ENCODE measurements at places on chromosomes 12 and 14.

DNA sequence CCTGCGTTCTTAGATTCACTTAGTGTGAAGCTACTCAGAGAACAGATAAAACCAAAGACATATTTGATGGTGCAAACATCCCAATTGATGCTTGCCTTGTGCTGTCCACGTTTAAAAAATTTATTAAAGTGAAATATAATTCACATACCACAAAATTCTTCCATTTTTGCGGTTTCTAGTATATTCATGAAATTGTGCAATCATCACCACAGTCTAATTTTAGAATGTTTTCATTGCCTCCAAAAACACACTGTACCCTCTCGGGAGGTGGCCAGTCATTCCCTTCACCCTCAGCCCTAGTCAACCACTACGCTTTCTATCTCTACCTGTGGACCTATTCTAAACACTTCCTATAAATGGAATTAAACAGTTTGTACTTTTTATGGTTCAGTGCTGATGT is 1109.2 kb downstream of the FLRT2 start:
- DNase-seq = no peak

DNA sequence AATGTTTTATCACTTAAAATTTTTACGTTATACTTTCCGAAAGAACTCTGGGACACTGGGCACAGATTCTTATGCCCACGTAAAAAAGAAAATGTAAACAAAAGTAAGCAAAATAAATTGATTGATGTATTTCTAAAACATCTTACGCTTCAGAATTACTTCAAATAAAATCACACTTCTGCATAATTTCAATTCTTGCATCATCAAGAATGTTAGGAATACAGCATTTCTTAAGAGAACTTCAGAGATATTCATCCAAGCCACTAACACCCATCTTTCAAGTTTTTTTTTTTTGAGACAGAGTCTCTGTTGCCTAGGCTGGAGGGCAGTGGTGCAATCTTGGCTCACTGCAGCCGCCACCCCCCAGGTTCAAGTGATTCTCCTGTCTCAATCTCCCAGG is 180.6 kb downstream of the MED13L start:
- no peak for DNase-seq

GRCh38 chr12:38890102-38890855 is 15.1 kb downstream of the CPNE8 start:
- DNase-seq = no peak

- no peak for DNase-seq
Measured at GRCh38 chr14:91376547-91377477, 40.8 kb downstream of the CCDC88C start.

- no peak for DNase-seq
Measured at GRCh38 chr14:25861406-25861805, 736.4 kb downstream of the NOVA1 start.

DNA sequence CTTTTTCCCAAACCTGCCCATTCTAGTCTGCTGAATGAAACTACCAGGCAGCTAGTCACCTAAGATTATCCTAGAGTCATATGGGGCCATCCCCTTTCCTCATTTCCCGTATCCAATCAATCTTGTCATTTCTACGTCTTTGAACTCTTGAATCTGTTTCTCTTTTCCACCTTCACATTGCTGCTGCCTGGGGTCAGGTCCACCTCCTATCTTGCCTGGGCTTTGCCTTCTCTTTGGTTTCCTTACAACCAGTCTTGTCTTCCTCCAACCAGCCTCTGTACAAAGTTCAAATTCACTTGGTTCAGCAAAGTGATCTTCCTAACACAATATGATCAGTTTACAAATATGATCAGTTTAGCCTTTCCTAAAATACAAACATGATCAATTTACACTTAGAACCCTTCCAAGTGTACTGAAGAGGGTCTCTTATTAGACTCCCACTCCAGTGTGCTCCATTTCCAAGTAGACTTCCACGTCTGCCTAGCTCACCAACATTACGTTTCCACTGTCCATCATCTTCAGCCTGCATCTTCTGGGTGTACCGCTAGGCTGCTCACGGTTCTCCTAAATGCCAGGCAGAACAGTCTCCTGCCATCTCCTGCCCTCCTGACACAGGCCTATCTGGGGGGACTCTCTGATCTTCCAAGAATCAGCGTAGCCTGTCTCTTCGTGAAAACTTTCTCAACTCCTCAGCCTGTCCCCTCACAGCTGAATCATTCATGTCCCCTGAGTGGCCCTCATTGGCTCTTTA is 4.1 kb upstream of the ACVR1B start:
- no peak for DNase-seq

DNA sequence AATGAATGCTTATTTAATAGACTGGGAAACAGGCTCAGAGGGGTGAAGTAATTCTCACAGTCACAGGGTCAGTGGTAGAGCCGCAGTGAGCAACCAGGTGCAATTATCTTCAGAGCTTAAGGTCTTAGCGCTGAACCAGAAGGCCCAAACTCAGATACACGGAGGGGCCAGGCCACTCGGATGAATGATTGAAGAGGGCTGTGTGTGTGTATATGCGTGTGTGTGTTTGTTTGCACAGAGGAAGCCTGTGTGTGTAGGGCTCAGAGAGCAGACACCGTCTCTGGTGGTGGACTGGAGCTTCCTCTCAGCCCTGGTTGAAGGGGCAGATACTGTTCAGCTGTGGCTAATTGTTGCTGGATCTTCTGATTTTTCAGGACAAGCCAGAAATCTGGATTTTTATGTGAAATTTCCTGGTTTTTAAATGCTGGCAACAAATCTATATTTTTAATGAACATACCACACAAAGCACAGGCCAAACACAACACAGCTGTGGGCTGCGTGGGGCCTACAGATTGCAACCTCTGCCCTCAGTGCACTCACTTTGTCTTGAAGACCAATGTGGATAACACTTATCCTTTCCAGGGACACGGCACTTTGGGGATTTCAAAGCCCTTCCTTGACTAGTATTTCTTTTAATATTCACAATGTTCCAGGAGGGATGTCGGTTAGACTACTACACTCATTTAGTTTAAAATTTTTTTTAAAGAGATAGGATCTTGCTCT is 94.5 kb upstream of the NRXN3 start:
- DNase-seq = peak; percentile 67

- no peak for DNase-seq
Measured at GRCh38 chr12:66903782-66904396, 225.0 kb upstream of the GRIP1 start.

DNA sequence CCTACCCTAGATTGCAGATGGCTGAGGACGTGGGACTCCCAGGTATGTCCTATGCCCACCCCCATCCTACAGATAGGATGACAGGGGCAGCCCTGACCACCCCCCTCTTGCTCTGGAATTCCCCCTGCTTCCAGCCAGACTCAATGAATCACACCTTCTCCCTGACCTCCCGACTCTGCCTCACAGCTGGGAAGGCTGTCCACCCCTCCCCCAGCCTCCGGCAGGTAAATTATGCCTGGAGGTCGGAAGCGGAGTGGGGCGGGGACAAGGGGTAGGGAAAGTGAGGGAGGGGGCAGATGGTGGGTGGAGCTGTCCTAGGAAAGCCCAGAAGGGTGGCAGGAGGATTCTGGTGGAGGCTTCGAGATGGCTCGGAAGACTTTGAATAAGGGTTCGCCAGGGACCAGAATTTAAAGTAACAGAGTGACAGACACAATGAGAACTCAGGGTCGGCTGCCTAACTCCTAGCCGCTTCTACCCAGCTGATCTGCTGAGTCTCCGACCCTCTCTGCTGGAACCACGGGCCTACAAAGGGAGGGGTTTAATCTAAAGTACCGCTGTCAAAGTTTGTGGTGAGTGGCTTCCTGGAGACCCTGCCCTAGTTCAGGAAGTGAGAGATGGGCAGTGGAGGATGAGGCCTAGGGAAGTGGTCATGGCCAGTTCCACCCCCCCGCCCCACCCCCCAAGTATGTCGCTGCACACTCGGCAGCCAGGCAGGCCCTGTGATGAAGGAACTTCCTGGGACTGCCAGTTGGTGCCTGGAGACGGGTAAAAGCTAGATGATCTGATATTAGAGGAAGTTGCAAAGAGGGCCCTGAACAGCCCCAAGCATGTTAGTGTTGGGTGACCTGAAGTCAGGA is 4.2 kb downstream of the PLEKHG3 start:
- DNase-seq = no peak

- DNase-seq = peak; percentile 59
Measured at GRCh38 chr14:67620217-67620785, 581 bp downstream of the ARG2 start.

- no peak for DNase-seq
Measured at GRCh38 chr12:126602612-126603011, 1537.4 kb downstream of the AACS start.

DNA sequence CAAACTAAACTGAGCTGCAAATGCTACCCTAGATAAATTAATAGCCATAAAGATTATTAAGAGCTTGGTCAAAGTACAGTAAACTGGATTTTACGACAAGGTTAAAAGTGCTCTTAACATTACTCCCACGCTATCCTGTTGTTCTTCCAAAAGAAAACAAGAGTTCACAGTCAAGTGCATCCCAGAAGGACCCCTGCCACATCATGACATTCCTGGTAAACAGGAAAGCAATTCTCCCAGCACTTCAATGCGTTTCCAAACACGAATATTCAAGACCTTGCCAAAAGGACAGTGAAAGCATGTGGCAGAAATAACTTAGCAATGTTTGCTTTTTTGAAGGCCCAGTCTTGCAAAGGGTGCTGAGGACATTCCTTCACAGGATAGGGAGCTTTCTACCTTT is 11.2 kb downstream of the SPRING1 start:
- DNase-seq = no peak

- no peak for DNase-seq
Measured at GRCh38 chr14:92493024-92493423, 20.6 kb upstream of the RIN3 start.

DNA sequence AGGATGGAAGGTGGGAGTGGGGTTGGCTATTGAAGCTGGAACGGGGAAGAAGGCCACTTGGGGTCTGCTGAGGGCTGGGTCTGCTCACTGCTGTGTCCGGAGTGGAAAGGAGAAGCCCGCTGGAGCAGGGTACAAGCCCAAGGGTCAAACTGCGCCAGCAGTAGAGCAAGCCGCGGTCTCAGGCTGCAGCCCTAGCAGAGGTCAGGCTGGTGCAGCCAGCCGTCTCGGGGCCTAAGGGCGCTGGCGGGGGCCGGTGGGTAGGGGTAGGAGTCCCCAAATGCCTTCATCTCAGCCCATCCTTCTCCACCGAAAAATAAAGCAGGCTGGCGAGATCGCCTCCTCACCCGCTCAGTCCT is 718 bp upstream of the JDP2 start:
- no peak for DNase-seq

GRCh38 chr14:77485901-77486678 is 12.5 kb downstream of the ISM2 start:
- no peak for DNase-seq

GRCh38 chr14:60760644-60761364 is 26.2 kb downstream of the MNAT1 start:
- DNase-seq = no peak

- no peak for DNase-seq
Measured at GRCh38 chr14:44700184-44700583, 193.1 kb upstream of the FSCB start.

GRCh38 chr14:75365116-75365515 is 62.7 kb upstream of the JDP2 start:
- DNase-seq = no peak

DNA sequence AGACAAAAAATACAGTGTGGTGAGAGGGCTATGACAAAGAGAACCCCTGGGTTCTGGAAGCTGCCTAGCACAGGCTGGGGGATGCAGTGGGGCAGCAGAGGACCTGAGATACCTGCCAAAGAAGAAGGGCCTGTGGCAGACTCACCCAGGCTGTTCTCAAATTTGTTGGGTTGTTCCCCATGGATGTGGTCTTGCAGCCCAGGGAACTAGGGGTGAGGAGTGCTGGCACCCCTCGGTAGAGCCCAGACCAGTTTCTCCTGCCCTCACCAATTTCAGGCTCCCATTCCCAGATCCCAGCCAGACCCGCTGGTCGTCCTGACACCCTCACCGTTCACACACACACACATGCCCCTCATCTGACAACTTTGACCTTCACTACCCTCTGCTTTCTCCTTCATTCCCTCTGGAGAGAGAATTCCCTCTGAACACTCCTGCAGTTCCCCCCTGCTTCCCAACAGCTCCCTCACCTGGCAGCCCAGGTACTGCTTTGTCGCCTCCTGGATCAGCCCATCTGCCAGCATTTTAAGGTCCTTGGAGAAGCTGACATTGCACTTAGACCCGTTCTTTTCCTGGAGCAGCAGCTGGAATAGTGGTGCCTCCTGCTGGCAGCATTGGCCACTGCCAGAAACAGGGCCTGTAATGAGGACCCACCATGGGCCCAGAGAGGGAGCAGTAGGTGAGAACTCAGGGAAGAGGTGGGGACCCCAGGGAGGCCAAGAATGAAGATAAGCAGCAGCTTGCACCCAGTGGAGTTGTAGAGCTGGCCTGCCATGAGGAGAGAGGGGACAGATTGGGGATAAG is 5.9 kb upstream of the GDF11 start:
- peak; percentile 79 for DNase-seq

GRCh38 chr14:77593501-77593961 is 22.9 kb downstream of the SPTLC2 start:
- DNase-seq = no peak

DNA sequence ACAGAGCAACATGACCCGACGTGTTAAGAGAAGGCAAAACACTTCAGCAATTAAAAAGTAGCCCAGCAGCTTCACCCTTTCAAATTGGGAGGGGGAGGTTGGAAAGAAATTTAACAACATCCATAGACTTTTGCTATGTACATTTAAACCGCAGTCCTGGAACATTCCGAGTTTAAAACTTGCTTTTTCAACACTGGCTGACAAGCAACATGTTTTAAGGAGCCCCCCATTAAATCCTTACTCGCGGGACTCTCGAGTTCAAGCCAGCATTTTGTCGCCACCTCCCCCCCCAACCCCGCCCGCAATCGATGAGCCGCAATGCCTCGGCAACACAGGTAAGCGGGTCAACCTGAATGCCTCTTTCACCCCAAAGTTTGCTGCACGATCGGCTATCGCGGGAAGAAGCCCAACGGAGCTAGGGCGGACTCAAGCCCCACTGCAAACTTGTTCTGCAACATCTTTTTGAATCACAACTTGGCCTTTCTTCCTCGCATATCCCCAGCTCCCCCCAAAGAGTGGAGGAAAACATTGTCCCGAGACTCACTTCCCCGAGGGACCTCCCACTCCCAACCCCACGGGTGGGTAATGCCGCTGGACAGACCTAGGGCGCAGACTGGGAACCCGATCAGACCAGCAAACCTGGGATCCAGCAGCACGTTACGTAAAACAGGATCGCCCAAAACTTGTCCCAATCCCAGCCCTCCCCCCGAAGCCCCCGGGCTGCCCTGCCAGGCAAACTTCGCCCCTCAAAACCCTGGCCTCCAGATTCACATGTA is 777 bp downstream of the ZFP36L1 start:
- no peak for DNase-seq

- DNase-seq = no peak
Measured at GRCh38 chr12:96770219-96771102, 136.6 kb upstream of the NEDD1 start.

GRCh38 chr14:82482345-82482744 is 948.7 kb upstream of the SEL1L start:
- no peak for DNase-seq

Data from sciatic nerve (tissue), 2 donors.